ENCODE measurements at places on chromosomes 11 and 22.

- no peak for DNase-seq
Observed at GRCh38 chr22:20741634-20742581, 32.0 kb upstream of the SERPIND1 start.

DNA sequence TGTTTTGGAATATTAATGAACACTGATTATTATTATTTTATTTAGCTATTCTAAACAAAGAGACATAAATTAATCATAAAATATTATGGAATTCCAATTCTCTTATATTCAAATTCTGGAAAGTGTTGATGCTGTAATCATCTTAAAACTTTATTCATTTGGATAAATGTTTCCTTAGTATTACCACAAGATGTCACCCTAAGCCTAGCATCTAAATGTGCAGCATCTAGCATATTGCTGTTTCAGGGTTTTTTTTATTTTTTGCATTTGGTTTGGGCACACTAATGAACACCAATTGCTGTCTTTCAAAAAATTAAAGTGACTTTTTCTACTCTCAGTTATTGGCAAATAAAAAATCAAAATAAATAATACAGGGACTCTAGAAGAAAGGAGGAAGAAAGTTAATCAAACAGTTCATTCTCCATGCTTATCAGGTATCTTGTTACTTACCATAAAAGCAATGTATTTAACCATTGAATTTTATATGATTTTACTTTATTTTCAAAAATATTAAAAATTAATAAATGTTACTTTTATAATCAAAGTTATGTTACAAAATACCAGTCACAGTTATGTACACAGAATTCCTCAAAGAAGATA lies 31.8 kb downstream of the DLG2 start:
- peak; percentile 45 for DNase-seq

DNA sequence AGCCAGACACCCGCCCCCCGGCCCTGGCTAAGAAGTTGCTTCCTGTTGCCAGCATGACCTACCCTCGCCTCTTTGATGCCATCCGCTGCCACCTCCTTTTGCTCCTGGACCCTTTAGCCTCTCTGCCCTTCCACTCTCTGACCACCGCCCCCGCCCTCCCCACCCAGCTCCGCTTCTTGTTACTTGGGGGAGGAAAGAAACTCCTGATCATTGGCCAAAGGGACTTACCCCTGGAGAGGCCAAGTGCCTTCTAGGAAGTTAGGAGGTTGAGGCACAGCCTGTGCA lies at the start of gene PRR33:
PRR33 (minus strand) TSS at position 65 of the 285 bp plus-strand sequence. CDS start 1,311 bp downstream, outside the sequence.
- no peak for DNase-seq

- DNase-seq = no peak
Observed at GRCh38 chr11:64643920-64644646, 53.1 kb downstream of the SLC22A12 start.

GRCh38 chr11:13009921-13010748 lies 1.0 kb downstream of the RASSF10 start:
- no peak for DNase-seq

- no peak for DNase-seq
Observed at GRCh38 chr11:7589861-7590260, 76.1 kb downstream of the PPFIBP2 start.

DNA sequence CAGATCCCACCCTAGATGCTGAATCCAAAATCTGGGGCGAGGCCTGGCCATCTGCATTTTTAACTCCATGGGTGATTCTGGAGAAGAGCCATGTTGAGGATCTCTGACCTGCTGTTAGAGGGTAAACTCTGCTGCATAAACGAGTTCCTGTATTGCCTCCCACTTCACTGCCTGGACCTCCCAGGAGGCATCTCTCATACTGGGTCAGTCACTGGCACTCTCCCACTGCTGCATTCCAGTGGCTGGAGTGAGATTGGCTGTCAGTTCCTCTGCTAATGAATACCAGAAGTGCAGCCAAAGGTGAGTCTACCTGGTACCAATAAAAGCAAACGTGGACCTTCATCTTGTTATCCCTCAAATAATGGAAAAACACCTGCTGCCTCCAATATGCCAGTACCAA lies 10.3 kb downstream of the POLDIP3 start:
- no peak for DNase-seq

- DNase-seq = no peak
Observed at GRCh38 chr11:15985860-15986139, 370.5 kb downstream of the SOX6 start.

- no peak for DNase-seq
Observed at GRCh38 chr11:128022007-128022368, 565.4 kb downstream of the ETS1 start.

DNA sequence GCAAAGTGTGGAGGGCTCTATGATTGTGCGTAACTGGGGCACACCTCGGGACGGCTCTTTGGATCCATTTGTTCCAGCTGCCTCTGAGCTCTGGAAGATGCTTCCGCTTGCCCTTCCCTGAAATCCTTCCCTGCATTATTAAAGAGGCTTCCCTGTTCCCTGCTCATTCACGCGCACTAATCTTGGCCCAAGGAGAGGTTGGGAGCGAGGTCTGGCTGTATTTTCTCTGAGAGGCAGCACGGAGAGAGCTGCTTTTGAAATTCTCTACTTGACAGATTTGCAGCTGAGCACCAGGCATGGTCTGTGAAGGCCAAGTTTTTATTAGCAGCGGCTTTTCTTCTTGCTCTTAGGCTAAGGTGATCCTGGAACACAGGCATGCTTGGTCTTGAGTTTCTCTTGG lies 94.8 kb upstream of the NTM start:
- no peak for DNase-seq

- peak; percentile 25 for DNase-seq
Observed at GRCh38 chr11:100833276-100833675, 146.2 kb downstream of the ARHGAP42 start.

- no peak for DNase-seq
Observed at GRCh38 chr11:72890881-72891280, 76.7 kb downstream of the ATG16L2 start.

Measured in NCI-H446 treated with DMSO at 0.1 percent for 48 hours (cell line).